Ureter (tissue), 1 donor: ENCODE measurements at places on chromosomes 11 and 22. TPM values are rescaled to one million over a fixed set of nuclear protein-coding genes. Genes with fewer than 3 reads are reported as not detected.

Gene CDPF1
- 9.8 TPM for total RNA-seq

Gene PEX16
- total RNA-seq, result 29.1 TPM

Gene TMEM191C
- 0.31 TPM for total RNA-seq

Gene KRTAP5-11
- total RNA-seq, result not detected

Gene GAL
- total RNA-seq, result 0.65 TPM
